CD4-positive, alpha-beta T cell treated with Interleukin-2 at 100 ng/mL for 4 hours (primary cell): ENCODE measurements at places on chromosomes 5 and 9.

DNA sequence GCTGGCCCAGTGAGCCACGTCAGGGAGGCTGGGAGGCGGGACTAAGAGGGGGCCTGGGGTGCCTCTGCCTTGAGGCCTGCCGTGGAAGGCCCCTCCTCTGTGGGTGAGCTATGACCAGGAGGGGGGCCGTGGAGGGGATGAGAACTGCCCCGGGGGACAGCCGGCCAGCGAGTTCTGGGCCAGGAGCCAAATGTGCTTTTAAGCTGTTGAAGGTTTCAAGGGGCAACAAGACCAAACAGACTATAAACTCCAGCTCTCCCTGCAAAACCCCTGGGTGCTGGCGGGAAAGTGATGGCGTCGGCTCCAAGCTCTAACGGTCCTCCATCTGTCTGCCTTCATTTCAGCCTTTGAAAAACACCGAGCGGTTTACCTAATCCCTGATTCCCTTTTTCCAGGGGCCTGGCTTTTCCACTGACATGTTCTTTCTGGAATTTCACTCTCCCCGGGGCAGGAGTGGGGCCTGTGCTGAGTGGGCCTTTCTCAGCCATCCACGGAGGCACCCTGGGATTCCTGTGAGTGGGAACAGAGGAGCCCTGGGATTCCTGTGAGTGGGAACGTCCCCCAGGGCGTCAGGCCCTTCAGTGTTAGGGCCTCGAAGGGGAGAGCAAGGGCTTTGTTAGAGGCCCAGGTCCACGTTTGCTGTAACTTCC lies 65.6 kb downstream of the COL5A1 start:
- no peak for DNase-seq

- DNase-seq: no peak
These were observed 47.5 kb downstream of the CNOT6 start for GRCh38 chr5:180541710-180542109.

DNA sequence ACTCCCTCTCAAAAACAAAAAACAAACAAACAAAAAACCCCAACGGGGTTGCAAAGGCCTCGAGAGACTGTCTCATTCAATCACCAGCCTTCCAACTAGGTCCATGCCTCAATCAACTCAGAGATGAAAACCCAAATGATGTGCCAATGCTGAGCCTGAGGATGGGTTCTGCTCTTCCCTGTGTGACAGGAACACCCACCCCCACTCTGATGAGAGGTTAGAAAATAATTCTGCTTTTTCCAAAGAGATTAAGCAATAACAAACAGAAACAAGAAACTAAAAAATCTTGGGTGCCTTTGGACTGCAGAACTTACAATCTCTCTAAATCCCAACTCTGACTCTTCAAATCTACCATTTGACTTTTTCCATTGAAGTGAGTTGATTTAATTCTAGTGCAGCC lies 25.5 kb upstream of the FBP1 start:
- DNase-seq: no peak

- no peak for DNase-seq
These were observed 57.8 kb upstream of the RAI14 start for GRCh38 chr5:34598177-34598794.

DNA sequence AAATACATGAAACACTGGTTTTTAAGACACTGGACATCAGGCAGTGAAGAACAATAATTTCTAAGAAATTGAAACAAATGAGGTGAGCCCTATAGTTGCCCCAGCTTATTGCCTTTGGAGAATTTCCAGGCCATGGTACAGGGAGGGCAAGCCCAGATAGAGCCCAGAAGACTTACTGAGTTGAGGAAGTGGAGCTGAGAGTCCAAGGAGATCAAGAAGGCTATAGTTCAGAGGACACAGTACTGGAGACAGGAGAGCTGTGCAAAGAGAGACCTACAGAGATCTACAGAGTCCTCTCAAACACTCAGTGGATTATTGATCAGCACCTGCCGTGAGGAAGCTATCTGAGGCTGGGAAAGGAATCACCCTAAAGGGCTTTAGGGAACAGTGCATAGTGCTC lies 112.6 kb downstream of the GALNT10 start:
- no peak for DNase-seq

- DNase-seq: no peak
These were observed 43.1 kb downstream of the B4GALT1 start for GRCh38 chr9:33124046-33124445.

DNA sequence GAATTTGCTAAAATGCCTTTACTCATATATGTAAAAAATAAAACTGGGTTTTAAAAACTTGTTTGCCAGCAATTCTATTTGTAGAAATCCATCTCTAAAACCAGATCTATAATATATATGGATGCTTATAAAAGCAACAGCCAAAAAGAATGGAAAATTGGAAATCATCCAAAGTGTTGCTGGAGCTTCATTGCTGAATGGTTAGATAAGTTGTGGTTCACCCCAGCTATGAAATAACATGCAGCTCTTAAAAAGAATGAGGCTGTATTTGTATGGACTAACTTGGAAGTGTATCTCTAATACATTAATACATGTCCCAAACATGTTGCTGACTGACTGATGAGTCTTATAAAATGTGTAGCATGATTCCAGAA lies 76.2 kb downstream of the STK10 start:
- DNase-seq: no peak

- no peak for DNase-seq
These were observed 1813.5 kb upstream of the CDH6 start for GRCh38 chr5:29380029-29380428.

DNA sequence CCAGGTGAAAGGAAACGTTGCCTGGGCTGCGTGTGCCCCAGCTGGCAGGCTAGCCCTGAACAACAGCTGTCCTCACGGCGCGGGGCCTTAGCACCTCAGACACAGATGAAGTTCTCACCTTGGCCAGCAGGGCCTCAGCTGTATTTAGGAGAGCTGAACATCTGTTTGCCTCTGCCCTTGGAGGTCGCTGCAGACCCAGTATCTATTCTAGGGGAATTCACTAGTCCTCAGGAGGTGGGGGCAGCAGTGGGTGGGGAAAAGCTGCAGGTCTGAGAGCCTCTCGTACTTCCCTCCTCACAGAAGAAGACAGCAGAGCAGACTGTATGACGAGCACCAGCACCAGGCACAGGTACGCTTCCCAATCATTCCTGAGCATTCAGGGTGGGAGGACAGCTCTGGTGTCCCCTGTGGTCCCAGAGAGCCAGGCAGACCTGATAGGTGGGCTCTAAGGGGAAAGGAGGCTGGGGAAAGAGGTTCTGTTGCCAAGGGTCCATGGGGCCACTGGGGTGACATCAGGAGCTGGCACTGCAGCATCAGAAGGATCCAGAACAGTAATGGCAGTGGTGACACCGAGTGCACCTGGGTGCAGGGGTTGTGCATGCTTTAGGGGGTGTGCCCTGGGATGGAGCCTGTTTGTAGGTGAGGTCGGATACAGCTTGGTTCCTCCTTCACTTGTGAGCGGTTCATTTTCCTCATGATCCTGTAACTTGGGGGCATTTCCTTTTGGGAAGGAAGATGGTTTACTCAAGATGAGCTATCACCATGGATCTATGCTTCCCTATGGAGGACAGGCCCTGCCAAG lies 13.8 kb downstream of the CD74 start:
- peak; percentile 24 for DNase-seq

DNA sequence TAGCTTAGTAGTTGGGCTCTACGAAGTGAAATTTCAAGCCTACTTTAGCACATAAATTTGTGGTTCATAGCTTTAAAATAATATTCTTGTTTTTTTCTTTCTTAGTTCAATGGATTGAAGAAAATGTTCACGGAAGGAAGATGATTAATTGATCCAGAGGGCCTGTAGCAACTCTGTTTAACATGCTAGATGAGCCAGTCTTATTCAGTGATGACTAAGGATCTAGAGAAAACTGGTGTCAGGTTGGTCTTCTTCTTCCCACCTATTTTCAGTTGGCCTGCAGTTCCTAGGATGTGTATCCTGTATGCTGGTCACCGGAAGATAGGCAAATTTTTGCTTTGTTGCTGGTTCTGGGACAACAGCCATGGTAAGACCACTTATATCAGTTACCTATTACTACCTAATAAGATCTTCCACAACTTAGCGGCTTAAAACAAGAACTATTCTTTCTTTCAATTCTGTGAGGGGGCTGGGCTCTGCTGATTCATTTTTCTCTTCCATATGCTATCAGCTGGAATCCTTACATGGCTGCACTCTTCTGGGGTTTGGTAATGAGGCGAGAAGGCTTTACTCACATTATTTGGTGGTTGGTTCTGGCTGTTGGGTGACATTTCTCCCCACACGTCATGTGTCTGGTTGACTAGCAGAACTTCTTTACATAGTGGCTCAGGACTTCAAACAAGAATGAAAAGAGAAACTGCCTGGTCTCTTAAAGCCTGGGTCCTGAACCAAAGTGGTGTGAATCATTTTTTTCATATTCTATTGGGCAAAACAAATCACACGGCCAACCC lies 182.7 kb upstream of the ACTBL2 start:
- no peak for DNase-seq

- no peak for DNase-seq
These were observed 37.5 kb downstream of the CREBRF start for GRCh38 chr5:173093606-173094005.

DNA sequence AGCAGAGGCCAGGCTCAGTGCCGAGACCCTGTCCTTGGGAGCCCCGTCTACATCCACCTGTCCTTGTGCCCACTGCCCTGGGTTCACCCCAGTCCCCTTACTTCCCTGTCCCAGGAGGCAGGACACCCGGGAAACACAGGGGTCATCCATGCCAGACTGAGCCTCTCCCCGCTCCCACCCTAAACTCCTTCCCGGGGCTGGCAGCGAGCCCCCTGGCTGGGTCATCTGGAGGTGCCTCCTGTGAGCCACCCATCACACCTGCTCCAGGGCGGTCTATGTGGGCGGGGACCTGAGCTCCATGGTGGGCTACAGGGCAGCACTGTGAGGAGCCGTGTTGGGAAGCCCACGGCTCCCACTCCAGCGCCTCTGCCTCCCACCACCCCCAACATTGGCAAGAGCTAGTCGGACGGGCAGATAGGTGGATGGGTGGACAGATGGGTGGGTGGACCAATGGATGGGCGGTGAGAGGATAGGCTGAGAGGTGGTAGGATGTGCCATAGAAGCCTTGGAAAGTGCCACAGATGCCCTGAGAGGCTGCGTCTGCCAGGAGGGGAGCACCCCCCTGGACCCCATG lies 42.5 kb upstream of the RXRA start:
- no peak for DNase-seq

DNA sequence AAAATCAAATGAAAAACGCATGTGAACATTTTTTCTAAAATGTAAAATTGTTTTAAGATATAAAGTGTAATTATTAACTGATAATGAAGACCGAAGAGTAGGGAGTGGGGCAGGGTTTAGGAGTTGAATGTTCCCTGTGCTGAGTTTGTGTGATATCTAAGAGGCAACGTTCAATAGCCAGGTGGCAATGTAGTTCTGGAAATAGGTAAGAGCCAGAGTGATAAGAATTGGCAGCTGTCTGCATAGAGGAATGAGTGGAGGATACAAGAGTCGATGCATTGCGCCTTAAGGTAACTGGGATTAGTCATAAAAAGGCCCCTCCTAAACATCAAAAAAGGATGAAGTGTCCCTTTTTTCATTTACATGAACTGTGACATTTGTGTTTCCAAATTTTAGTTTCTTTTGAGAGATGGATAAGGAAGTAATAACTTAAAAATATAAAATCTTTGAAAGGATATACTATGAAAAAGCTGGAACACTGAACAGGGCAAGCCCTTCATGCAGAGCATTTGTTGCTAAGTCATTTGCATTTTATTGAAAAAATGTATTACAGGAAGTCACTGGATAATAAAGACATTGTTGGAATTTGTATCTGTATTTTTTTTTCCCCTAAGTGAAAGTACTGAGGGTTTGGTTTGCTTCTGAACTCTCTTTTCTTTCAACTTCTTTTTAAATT lies 659.3 kb downstream of the ACTL7B start:
- DNase-seq: no peak

DNA sequence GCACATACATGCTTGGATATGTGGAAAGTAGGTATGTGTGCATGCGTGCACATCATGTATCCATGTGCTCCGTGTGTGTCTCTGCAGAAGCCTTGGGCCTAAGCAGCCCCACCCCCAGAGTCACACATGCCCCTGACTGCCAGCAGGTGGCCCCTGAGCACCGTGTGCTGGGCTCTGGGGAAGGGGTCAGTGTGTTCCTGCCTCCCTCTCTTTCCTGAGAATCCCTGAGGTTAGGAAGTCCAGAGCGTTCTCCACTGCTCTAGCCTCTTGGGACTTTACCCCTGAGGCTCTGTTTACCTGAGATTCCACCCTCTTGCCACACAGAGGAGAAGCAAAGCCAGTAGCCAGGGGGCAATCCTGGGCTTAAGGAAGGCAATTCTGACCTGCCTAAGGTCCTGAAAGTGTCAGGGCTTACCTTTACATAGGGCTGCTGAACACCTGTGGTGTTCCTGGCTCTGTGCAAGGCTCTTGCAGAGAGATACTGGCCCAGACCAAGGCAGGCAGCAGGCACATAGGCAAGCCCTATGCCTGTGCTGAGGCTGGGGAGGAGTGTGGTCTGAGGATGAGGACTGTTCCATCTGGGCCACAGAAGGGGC lies 207.3 kb downstream of the TMEM38B start:
- DNase-seq: no peak

DNA sequence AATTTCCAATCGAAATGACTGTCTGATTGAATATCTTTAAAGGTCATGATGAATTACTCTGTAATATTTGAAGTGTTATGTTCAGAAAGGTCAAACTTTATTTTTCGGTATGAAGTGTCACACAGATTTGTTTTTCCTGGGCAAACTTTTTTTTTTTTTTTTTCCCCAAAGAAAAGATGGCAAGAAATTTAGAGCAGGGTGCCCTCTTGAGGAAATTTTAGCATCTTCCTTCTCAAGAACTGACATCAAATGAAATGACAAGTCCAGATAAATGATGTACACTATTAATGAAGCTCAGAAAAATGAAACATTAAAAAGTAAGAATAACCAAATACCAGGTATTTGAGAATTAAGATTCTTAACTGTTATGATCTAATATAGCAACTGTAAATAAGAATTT lies 123.6 kb downstream of the INVS start:
- DNase-seq: no peak

DNA sequence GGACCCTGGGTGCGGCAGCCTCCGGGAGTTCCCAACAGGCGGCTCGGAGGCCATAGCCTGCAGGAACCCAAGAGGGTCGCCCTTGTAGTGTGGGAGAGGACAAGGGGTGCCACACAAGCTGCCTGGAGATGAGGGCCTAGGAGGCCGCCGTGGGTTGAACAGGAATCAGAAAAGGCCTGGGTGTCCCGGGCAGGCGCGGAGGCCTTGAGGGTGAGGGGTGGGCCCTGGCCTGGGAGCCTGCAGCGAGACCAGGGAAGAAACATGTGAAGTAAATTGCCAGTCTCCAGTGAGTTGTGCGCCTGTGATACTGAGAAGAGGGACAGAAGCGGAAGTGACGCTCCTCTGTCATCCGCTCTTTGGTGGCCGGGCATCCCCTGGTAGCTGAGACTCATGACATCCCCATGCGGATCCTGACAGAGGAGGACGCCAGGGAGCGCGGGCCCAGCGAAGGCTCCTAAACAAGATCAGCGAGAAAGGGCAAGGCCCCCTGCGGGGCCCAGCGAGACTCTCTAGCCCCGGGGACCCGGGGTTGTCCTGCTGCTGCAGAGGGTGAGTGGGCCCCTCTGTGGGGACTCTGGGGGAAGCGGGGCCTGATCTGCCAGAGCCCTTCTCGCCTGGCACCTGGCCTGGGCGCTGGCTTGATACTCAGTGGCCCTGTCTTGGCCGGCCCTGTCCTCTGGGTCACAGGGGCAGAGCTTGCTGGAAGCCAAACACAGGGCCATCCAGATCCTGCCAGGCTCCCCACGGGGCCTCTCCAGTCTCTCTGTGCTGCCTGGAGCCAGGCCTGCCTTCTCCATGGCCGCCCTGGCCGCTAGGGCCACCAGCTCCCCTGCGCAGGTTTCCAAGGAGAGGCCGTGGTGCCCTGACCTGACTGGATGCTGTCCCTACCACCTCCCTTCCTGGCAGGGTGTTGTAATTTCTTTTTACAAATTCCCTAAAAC lies 788.4 kb downstream of the TLE4 start:
- DNase-seq: no peak
